ENCODE measurements at places on chromosomes 12 and 14. TPM values are rescaled to one million over a fixed set of nuclear protein-coding genes. Genes with fewer than 3 reads are reported as not detected.

Gene FSCB
- not detected for total RNA-seq

Gene DIO2
- 0.29 TPM for total RNA-seq

Gene GPN3
- total RNA-seq: 10.9 TPM

Gene MYO1A
- total RNA-seq: under 0.01 TPM

Gene LRRK2
- 5.1 TPM for total RNA-seq

Gene MMP19
- 14.7 TPM for total RNA-seq

Gene CKB
- total RNA-seq: 5.1 TPM

Gene BCL7A
- 4.4 TPM for total RNA-seq

Gene AKAP6
- total RNA-seq: 2.2 TPM

Gene TMEM229B
- total RNA-seq: 5.8 TPM

Gene KITLG
- 62.5 TPM for total RNA-seq

Gene TCL1A
- total RNA-seq: not detected

Gene FGF23
- not detected for total RNA-seq

Gene ACOT6
- total RNA-seq: not detected

Gene ENDOU
- total RNA-seq: not detected

Gene PLEKHG7
- total RNA-seq: not detected

Gene GARIN6
- not detected for total RNA-seq

Gene GPR84
- not detected for total RNA-seq

Gene ATL1
- 6.5 TPM for total RNA-seq

Gene CCDC60
- not detected for total RNA-seq

Gene NOS1
- total RNA-seq: not detected

Gene RFX4
- total RNA-seq: not detected

Gene REP15
- total RNA-seq: 3.5 TPM

Gene ABCB9
- total RNA-seq: 13.0 TPM

Gene C12orf75
- total RNA-seq: 48.5 TPM

Gene BMAL2
- 21.7 TPM for total RNA-seq

Gene RNASE7
- total RNA-seq: not detected

Gene ADAMTS20
- not detected for total RNA-seq

Gene KIF5A
- total RNA-seq: 0.29 TPM
